ENCODE measurements at places on chromosomes 16 and 17. TPM values are rescaled to one million over a fixed set of nuclear protein-coding genes. Genes with fewer than 3 reads are reported as not detected.

Gene DRC7
- not detected for total RNA-seq

Gene CDH3
- 4.1 TPM for total RNA-seq

Gene EVPLL
- total RNA-seq: 0.89 TPM

Gene GALR2
- not detected for total RNA-seq

Gene OR4D1
- not detected for total RNA-seq

Gene HAS3
- total RNA-seq: 3.5 TPM

Gene MYH2
- total RNA-seq: not detected

Gene HS3ST6
- not detected for total RNA-seq

DNA sequence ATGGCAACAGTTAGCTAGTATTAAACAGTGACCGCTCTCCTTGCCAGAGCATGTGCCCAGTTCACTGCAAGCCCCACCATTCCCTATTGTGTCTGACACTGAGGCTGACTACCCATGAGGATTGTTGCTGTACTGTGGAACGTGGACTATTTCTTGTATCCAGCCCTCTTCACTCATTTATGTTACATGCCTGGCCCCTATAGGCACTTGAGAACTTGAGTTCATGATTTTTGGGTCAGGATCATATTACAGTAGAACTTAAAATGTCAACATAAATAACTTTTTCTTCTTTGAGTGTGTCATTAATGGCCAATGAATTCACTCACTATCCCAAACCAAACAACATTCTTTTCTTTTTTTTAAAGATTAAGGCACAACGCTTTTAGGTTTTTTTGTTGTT, 55.7 kb downstream of the LYRM1 start:
- no peaks in the 10 kb centered on the region for H3K4me1 ChIP-seq
- H3K36me3 ChIP-seq: no peaks in the 10 kb centered on the region
- no peak overlapping the region for H3K4me3 ChIP-seq
- no peak for DNase-seq
- H3K27me3 ChIP-seq: no peaks in the 10 kb centered on the region

- peaks cover 16% of the 10 kb centered on the region for H3K4me1 ChIP-seq
- no peak for DNase-seq
- H3K27me3 ChIP-seq: no peaks in the 10 kb centered on the region
Observed at GRCh38 chr16:14310519-14310991, 239.4 kb downstream of the MRTFB start.

- no peak for DNase-seq
- H3K36me3 ChIP-seq: no peaks in the 10 kb centered on the region
- H3K4me3 ChIP-seq: no peak overlapping the region
Observed at GRCh38 chr17:60864708-60865005, 187.0 kb downstream of the BCAS3 start.

GRCh38 chr16:9338068-9338467, 246.6 kb downstream of the HAPSTR1 start:
- no peaks in the 10 kb centered on the region for H3K27me3 ChIP-seq
- no peak overlapping the region for H3K27ac ChIP-seq
- H3K4me3 ChIP-seq: no peak overlapping the region
- DNase-seq: no peak
- no peaks in the 10 kb centered on the region for H3K4me1 ChIP-seq

DNA sequence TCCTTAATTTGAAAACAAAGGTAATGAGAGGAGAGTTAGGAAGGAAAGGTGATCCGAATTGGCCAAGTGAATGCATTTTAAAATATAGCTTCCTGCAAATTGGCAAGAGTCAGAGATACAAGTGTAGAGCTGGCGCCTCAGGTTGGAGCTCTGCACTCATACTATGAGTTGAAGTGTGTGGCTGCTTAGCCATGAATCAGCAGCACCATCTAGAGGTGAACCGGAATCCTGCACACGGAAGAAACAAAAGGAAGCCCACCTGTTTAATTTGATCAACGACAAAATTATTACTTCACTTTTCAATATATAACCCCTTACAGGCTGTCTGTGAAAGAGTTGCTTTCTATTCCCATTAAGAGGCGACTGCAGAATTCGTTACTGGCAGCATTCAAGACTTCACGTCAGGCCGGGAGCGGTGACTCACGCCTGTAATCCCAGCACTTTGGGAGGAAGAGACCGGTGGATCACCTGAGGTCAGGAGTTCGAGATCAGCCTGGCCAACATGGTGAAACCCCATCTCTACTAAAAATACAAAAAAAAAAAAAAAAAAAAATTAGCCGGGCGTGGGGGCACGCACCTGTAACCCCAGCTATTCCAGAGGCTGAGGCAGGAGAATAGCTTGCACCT, 1253.7 kb upstream of the CDH8 start:
- H3K4me3 ChIP-seq: no peak overlapping the region
- no peaks in the 10 kb centered on the region for H3K36me3 ChIP-seq
- peak; percentile 13 for DNase-seq

DNA sequence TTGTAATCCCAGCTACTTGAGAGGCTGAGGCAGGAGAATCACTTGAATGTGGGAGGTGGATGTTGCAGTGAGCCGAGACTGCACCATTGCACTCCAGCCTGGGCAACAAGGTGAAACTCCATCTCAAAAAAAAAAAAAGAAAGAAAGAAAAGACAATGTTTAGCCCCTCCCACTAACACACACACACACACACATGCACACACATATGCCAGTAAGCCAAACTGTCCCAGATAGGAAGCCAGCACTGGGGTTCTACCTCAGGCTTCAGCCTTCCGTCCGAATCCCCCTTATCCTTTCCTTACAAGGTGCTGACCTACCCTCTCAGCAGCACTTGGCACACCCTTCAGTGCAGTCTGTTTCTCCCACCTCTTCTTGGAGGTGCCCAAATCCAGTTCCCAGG, 8.7 kb upstream of the KCNH6 start:
- H3K27ac ChIP-seq: no peak overlapping the region
- H3K36me3 ChIP-seq: no peaks in the 10 kb centered on the region
- no peaks in the 10 kb centered on the region for H3K27me3 ChIP-seq
- H3K4me3 ChIP-seq: no peak overlapping the region
- no peaks in the 10 kb centered on the region for H3K4me1 ChIP-seq
- DNase-seq: no peak

GRCh38 chr16:9827062-9827752, 355.0 kb downstream of the GRIN2A start:
- no peak overlapping the region for H3K4me3 ChIP-seq
- H3K27me3 ChIP-seq: no peaks in the 10 kb centered on the region
- no peak overlapping the region for H3K27ac ChIP-seq
- H3K36me3 ChIP-seq: no peaks in the 10 kb centered on the region
- DNase-seq: no peak

DNA sequence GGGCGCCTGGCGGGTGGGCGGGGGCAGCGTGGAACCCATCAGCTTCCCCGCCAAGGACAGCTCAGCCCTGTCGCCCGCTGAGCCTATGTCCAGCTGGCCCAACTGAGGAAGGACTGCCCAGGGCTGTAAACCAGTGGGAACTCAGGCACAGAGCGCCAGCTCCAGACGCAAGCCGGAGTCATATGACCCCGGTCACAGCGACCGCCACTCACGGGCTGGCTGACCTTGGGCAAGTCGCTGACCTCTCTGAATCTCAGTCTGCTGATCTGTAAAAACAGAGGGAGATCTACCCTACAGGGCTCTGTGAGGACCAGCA, 170.0 kb downstream of the C16orf78 start:
- H3K27me3 ChIP-seq: no peaks in the 10 kb centered on the region
- no peak overlapping the region for H3K27ac ChIP-seq
- no peaks in the 10 kb centered on the region for H3K4me1 ChIP-seq
- H3K36me3 ChIP-seq: no peaks in the 10 kb centered on the region

DNA sequence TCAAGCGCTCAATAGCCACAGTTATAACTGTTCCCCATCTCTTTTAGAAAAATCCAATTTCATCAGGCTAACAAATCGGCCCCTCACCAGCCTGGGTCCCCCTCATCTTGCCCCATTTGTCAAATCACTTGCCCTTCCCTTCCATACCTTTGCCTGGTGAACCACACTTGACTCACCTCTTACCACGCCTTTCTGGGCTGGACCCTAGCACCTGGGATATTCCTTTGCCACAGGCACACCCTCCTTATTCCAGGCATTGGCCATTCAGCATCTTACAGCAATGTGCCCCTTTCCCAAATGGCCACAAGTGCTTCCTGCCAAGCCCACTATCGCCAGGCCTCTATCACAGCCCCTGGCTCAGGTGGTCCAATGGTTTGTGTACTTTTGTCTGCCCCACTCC, 14.9 kb downstream of the CMTM4 start:
- peak overlapping the region; percentile 28 for H3K27ac ChIP-seq
- H3K27me3 ChIP-seq: no peaks in the 10 kb centered on the region
- no peak for DNase-seq

- H3K4me1 ChIP-seq: peaks cover 83% of the 10 kb centered on the region
- DNase-seq: no peak
- H3K4me3 ChIP-seq: no peak overlapping the region
- H3K27me3 ChIP-seq: no peaks in the 10 kb centered on the region
- no peak overlapping the region for H3K27ac ChIP-seq
Observed at GRCh38 chr17:59337741-59338299, 6.4 kb downstream of the YPEL2 start.

DNA sequence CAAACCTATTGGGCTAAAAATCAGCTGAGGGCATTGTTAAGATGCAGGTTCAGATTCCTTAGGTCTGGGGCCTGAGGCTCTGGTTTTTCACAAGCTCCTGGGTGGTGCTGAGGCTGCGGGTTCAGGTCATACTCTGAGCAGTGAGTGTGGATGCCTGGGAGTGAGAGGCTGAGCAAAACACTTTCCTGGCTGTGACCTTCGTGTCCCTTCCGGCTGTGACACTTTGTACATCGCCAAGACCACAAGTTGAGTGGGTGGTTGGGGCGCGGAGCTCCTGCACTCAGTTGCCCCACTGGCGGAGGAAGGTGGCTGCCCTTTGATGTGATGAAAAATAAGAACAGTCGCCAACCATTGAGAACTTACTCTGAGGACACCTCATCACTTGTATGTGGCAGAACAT, 24.8 kb downstream of the CCR7 start:
- no peaks in the 10 kb centered on the region for H3K27me3 ChIP-seq
- no peak overlapping the region for H3K4me3 ChIP-seq
- no peak for DNase-seq

DNA sequence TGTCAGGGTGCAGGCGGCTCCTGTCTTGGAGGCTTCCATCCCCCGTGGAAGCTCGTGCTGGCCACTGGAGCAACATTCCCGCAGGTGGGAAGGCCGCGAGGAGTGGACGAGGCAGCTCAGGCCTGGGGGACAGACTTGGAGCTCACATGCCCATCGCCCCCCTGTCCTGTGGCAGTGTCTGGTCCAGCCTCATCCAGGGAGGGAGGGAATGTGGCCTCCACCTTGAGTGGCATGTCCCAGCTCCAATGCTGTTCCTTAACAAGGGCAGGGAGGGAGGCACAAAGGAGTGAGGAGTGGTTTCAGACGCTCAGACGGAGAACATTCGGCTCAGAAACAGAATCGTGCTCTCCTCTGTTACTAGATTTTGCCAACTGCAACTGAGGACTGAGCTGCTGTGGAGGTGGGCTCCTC, 159.4 kb upstream of the CHMP6 start:
- H3K27me3 ChIP-seq: no peaks in the 10 kb centered on the region
- peak overlapping the region; percentile 75 for H3K27ac ChIP-seq
- peaks cover 6% of the 10 kb centered on the region for H3K4me1 ChIP-seq
- H3K36me3 ChIP-seq: no peaks in the 10 kb centered on the region
- no peak for DNase-seq

- peaks cover 3% of the 10 kb centered on the region for H3K36me3 ChIP-seq
- no peak overlapping the region for H3K27ac ChIP-seq
- DNase-seq: no peak
- H3K27me3 ChIP-seq: no peaks in the 10 kb centered on the region
- H3K4me1 ChIP-seq: peaks cover 15% of the 10 kb centered on the region
Observed at GRCh38 chr16:4360538-4361021, 9.5 kb upstream of the PAM16 start.

DNA sequence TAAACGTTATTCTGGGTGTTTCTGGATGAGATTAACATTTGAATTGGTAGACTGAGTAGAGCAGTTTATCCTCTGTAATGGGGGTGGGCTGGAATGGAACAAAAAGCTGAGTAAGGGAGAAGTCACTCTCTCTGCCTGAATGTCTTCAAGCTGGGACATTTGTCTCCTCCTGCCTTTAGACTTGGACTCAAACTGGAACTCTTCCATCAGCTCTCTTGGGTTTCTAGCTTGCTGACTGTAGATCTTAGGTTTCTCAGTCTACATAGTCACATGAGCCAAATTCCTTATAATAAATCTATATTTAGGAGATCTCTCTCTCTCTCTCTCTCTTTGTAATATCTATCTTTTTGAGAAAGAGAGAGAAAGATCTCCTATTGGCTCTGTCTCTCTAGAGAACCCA, 553.3 kb upstream of the CDH11 start:
- H3K4me3 ChIP-seq: no peak overlapping the region
- DNase-seq: no peak
- no peaks in the 10 kb centered on the region for H3K36me3 ChIP-seq

DNA sequence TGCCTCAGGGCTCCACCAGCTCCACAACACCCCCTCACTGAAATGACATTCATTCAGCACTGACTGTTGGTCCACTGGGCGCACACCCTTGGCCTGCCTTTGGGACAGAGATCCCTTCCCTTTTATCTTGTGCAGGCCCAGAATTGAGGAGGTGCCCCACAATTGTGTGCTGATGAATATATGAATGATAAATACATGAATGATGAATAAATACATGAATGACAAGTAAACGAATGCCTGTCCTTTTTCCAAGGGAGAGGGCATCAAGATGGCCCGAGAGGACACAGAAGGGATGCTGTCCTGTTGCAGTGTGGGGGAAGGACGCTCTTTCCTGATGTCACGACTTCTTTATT, 5.7 kb downstream of the CCR7 start:
- DNase-seq: no peak
- peaks cover 69% of the 10 kb centered on the region for H3K4me1 ChIP-seq
- H3K27ac ChIP-seq: peak overlapping the region; percentile 95
- no peak overlapping the region for H3K4me3 ChIP-seq

DNA sequence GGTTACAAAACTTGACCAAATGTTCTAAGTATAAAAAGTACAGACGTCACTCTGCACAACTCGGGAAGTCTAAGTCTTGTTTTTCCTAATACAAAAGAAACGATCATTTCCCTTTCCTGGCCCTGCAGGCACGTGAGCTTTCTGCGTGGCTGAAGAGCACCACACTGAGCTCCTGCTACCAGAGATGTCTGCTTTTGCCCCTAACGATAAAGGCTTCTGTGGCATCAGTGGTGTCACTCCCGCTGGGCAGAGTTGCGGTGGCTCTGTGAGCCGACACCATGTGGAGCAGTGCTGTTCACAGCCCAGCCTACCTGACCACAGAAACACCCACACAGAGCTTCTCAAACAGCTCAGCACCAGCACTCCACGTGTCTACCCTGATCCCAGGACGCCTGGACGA, 20.5 kb downstream of the EMC8 start:
- H3K36me3 ChIP-seq: peaks cover 26% of the 10 kb centered on the region
- H3K4me1 ChIP-seq: peaks cover 6% of the 10 kb centered on the region
- no peak overlapping the region for H3K4me3 ChIP-seq
- H3K27me3 ChIP-seq: no peaks in the 10 kb centered on the region
- DNase-seq: no peak

- no peak overlapping the region for H3K4me3 ChIP-seq
- H3K27ac ChIP-seq: no peak overlapping the region
- H3K36me3 ChIP-seq: no peaks in the 10 kb centered on the region
- peaks cover 5% of the 10 kb centered on the region for H3K4me1 ChIP-seq
Observed at GRCh38 chr16:11534262-11534661, 52.5 kb downstream of the LITAF start.
